ENCODE measurements at places on chromosomes 7 and 10.
A peak's percentile ranks its signal among the peaks of the same experiment; 100 is the strongest.

DNA sequence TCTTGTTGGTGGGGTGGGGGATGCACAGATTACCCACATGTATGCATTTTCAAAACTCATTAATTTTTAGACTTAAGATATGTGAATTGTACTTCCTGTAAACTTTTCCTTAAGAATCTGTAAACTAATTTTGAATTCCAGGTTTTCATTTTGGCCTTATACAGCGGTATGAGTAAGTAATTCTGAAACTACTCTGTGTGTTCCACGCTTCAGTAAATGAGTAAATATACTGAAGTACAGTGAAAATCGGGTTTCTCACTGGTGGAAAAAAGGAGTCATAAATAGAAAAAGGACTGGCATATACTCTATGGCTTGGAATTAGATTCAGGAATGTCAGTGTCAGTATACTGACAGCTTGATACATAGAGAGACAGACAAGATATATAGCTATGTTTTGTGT, 72.8 kb downstream of the CTTNBP2 start:
- DNase-seq, result no peak

- no peak for DNase-seq
These were observed 28.4 kb downstream of the MKI67 start for GRCh38 chr10:128097783-128098182.

- DNase-seq, result no peak
These were observed 80.8 kb downstream of the INPP5A start for GRCh38 chr10:132618158-132618919.

- DNase-seq, result no peak
These were observed 158.4 kb downstream of the ZMYND11 start for GRCh38 chr10:293636-294035.

GRCh38 chr7:33062782-33063443, 337 bp upstream of the NT5C3A start:
- peak; percentile 93 for DNase-seq

GRCh38 chr7:31705377-31705776, 18.4 kb downstream of the PPP1R17 start:
- DNase-seq, result no peak

DNA sequence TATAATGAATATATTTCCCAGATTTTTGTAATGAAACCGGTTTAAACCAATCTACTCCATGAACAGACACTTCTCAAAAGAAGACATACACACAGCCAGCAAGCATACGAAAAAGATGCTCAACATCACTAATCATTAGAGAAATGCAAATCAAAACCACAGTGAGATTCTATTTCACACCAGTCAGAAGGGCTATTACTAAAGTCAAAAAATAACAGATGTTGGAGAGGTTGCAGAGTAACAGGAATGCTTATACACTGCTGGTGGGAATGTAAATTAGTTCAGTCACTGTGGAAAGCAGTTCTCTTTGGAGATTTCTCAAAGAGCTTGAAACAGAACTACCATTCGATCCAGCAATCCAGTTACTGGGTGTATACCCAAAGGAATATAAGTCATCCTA, 240.7 kb downstream of the TSPAN12 start:
- DNase-seq, result no peak

GRCh38 chr10:68096913-68097516, 12.3 kb upstream of the MYPN start:
- DNase-seq, result no peak

DNA sequence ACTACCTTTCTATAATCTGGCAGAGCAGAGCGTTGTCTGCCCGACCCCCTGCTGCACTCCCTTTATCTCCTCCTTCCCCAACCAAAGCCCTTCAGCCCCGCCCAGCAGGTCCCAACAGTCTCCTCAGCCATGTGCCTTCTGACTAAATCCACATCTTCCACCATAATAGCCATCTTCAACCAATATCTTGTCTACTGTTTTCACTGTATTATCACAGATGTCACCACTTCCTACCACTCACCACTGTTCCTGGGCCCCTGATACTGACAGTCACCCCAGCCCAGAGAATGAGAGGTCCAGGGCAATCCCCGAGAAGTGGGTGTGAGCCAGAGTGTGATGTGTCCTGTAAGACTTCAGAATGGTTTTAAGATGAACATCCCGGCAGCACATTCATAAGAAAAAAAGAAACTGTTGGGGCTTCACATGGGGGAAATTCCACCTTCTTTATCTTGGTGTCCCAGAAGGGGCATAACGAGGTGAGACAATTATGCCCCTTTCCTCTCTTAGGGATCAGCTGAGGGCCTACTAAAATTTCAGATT, 25.3 kb downstream of the CCDC6 start:
- DNase-seq, result no peak

GRCh38 chr10:122298206-122298597, 27.1 kb downstream of the BTBD16 start:
- DNase-seq, result no peak

DNA sequence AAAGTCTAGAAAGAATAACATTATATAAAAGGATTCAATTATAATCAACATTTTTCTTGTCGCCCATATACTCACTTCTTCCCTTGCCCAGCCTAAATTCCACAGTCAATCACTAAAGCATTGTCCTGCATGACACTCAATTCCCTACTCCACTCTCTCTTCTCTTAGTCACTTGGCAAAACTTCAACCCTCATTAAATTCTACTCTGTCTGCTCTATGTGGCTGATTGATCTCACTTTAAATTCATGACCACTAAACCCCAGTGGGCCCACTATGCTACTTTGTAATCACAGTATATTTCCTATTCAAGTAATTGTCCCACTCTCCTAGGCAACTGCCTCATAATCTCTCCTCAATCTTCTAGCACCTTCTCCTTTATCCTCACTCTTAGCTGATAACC, 54.1 kb downstream of the MTERF1 start:
- DNase-seq, result no peak

GRCh38 chr7:71145906-71146901, 14.3 kb downstream of the GALNT17 start:
- DNase-seq, result no peak

GRCh38 chr10:22913474-22914092, 14.3 kb upstream of the ARMC3 start:
- DNase-seq, result no peak

- DNase-seq, result no peak
These were observed 10.4 kb downstream of the LAT2 start for GRCh38 chr7:74220229-74220628.

GRCh38 chr7:6576024-6576866, 1.0 kb upstream of the ZDHHC4 start:
- no peak for DNase-seq

- no peak for DNase-seq
These were observed 15.6 kb upstream of the SH3PXD2A start for GRCh38 chr10:103871006-103871405.

DNA sequence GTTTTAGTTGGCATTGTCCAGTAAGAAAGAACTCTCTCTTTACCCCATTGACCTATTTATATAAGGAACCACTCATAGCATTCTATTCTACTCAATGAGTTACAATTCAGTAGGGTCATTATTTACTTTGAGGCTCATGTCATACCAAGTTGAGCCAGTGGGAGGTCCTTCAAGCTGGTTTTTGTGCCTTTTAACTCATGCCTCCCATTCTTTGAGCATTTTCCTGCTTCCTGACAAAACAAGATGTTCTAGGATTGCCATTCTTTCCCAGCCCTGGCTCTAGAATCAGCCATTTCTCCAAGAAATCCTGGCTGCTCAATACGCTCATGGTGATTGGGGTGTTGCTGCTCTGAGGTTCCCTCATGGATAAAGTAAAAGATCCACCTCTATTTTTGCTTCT, 250.1 kb downstream of the ABCA13 start:
- no peak for DNase-seq

DNA sequence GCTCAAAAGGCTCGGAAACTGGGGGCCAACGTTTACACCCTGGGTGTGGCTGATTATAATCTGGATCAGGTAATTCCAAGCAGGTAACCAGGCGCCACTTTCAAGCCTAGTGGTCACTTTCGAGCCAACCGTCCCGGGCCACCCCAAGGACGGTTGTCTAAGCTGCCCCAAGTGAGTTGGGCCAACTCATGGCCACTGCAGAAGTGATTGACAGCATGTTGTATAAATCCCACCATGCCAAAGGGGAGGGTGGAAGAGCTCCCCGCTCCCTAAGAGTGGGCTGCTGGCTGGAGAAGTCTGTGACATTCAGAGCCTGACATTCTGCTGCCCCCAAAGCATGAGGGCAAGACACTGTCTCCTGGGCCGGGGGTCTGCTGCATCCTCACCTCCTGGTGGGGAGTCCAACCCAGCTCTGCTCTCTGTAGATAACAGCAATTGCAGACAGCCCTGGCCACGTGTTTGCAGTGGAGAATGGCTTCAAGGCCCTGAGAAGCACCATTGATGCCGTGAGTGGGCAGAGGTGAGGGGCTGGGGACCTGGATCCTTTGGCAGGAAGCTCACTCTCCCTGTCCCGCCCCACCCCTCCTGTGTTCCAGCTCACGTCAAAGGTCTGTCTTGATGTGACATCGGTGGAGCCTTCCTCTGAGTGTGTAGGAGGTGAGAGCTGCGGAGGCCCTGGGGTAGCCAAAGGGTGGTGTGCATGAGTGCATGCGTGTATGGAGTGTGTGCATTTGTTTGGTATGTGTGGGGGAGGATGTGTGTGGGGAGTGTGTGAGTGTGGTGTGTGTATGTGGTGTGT, 10.8 kb downstream of the ANTXRL start:
- DNase-seq, result no peak

DNA sequence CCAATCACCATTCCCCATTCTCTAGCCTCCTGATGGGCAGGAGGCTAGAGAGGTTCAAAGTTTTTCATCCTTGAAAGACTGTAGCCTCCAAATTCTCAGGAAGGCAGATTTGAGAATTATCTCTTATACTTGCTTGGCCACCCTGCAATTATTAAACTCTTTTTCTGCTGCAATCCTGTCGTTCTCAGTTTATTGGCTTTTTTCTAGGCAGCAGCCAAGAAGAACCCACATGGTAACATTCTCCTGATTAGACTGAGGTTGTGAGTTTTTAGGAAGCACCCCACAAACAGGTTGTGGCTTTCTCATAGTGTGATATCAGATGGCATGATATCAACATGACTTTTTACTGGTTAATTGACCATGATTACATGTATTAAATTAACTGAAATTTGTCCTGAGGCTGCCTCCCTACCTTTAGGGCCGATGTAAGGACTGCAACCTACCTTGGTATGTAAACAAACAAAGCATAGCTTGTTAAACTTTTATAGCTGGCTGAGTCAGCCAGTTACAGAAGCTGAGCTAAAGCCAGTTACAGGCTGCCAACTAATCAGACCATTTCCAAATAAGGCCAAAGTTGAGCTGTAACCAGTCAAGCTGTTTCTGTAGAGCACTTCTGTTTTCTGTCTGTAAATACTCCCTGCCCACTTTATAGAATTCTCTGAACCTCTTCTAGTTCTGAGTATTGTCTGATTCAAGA, 3.2 kb upstream of the ZNF248 start:
- peak; percentile 53 for DNase-seq

DNA sequence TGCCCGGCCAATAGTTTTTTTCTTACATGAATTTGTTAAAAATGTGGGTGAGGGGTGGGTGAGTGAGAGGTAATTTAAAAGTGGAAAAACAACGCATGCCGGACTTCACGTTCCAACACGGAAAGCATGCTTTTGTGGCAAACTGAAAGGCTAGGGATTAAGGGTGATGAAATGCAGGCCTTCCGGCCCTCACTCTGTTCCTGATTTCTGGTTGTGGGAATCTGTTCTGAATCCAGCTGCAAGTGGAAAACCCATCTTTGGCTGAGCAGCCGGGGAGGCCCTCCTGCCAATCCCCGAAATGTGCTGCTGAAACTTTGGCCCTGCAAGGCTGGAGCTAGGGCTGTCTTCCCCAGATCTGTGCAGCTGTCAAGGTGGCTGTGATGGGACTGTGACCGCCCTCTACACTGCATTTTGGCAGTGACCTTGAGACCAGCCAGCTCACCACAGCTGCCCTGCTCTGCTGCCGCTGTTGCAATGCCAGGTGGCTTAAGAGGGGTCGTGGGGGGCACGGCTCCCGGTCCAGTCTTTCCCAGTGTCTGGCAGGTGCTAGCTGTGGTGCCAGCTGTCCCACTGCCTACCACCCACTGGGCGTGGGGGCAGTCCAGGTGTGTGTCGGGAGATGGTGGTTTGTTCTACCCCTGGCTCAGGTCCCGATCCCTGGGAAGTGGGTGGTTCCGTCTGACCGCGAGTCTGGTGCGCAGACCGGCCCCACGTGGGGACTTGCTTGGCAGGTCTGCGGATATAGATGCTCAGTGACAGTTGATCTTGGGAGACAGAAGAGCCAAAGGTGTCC, 39.0 kb downstream of the TET1 start:
- DNase-seq, result no peak

DNA sequence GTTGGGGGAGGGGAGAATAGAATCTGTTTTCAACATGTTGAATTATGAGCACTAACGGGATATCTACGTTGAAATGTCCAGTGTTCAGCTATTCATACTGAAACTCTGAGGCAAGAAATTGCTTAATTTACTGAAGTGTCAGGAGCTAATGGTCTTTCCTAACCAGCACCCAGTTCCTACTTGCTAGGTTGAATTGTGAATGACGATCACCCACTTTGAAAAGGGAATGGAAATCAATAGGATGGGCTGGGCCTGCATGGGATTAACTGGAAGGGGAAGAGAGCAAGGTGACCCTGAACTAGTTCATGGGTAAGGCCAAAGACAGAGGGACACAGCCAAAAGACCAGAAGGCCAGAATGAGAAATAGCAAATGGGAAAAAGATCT, 51.3 kb downstream of the HIPK2 start:
- DNase-seq, result peak; percentile 95

DNA sequence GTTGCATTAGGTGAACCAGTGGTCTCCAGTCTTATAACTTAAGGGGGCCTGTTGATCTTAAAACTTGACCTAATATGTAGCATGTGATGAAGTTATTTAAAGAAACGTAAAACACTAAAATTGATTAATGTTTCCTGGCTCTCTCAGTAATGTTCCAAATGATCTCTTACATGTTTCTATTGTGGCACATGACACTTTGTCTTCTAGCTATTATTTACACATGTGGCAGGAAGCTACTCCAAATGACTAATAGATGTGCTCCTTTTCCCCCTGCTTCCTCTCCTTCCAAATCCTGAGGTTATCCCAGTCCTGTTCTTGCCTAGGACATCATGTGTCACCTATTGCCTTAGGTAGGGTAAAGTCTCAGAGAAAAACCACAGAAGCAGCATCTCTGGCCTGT, 89.4 kb downstream of the FAS start:
- DNase-seq, result no peak

DNA sequence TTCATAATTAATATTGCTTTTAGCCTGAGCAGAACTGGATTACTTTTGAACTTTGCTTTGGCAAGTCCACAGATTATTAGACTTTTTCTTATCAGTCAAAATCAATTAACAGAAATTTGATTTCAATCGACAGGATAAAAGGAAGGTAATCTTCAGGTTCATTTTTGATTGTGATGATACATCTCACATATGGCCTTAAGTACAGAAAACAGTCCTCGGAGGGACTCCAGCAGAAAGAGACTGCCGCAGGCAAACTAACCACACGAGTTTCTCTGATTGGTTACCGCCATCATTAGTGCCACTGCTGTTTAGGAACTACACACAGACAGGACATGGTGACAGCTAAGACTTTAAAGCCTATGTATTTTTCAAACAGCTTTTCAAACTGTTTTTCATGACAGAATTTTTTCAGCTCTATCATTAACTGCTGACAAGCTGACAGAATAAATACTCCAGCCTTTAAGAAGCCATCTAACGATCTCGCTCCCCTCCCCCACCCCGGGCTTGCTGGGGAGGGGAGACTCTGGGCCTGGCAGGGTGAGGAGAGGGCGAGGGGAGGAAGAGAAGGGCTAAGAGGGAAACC, 668.2 kb downstream of the KCNMA1 start:
- DNase-seq, result no peak
